ENCODE measurements at places on chromosomes 4 and X.

DNA sequence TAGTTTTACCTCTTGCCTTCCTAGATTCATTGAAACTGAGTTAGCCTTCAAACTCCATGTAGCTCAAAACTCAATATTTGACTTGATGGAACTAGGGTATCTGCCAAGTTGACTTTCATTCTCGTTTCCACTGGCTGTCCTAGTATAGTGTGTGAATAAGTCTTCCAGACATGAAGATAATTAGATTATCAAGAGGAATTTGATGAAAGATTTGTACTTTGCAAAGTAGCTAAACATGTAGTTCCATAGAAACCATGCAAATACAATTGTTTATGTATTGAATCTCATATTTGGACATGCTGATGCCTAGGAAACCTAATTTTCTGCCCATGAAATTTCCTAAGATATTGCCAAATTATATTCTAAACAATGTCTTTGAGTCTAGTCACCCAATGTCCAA is 297.5 kb downstream of the ARHGAP24 start:
- DNase-seq, result no peak

GRCh38 chr4:152090543-152090942 is 329.7 kb upstream of the GATB start:
- DNase-seq, result no peak

GRCh38 chr4:2427383-2428334 is 8.9 kb downstream of the CFAP99 start:
- no peak for DNase-seq

GRCh38 chr4:128880662-128881061 is 71.2 kb downstream of the JADE1 start:
- no peak for DNase-seq

DNA sequence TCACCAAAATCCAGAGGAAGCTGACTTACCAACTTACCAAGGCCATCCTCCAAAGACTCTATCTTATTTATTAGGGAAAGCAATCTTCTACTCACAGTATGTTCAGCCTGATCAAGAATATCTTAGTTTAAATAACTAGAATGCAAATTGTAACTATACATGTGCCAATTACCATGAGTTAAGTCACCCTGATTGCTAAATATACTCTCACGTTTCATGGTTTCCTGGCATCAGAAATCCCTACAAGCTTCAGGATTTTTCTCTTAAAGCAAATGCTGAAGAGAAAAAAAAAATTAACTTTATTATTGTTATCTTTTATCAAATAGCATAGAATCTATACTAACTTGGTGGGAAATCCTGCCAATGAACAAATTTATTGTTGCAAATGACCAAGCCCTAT is 63.0 kb upstream of the MXD4 start:
- DNase-seq, result no peak

- DNase-seq, result no peak
These were observed 292.4 kb upstream of the SPANXN4 start for GRCh38 chrX:142733327-142733726.

DNA sequence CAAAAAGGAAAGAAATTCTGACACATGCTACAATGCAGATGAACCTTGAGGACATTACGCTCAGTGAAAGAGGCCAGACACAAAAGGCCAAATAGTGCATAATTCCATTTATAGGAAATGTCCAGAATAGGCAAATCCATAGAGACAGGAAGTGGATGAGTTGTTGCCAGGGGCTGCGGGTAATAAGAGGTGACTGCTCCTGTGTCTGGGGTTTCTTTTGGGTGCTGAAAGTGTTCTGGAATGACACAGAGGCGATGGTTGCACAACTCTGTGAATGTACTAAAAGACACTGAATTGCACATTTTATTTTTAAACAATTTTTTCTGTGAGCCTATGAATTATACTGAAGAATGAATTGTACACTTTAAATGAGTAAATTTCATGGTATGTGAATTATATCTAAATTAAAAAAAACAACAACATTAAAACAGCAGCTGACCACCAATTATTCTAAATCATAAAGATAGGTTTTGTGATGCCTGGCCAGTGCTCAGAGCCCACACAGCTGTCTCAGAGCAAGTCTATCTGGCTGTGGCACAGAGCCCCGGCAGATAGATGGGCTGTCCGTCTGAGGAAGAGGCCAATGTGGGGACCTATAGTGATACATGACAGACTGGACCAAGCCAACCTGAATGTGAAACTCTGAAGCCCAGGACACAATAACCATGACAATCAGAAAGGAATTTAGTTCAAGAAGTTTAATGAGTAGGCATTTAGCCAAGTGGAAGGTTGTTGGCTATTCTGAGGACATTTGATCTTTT is 23.5 kb upstream of the IRAK1 start:
- no peak for DNase-seq

- DNase-seq, result no peak
These were observed 27.9 kb upstream of the MSMO1 start for GRCh38 chr4:165299399-165300060.

DNA sequence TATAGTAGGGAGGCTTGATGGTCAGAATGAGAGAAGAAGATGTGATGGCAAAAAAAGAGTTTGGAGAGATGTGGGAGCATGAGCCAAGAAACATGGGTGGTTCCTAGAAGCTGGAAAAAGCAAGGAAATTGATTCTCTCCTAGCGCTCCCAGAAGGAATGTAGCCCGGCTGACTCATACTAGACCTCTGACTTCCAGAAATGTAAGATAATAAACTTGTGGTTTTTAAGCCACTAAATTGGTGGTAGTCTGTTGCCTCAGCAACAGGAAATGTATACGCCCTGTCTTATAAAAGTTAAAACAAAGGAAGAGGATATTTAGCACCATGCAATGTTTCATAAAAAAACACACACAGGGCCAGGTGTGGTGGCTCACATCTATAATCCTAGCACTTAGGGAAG is 182.7 kb upstream of the PCDH7 start:
- DNase-seq, result no peak

DNA sequence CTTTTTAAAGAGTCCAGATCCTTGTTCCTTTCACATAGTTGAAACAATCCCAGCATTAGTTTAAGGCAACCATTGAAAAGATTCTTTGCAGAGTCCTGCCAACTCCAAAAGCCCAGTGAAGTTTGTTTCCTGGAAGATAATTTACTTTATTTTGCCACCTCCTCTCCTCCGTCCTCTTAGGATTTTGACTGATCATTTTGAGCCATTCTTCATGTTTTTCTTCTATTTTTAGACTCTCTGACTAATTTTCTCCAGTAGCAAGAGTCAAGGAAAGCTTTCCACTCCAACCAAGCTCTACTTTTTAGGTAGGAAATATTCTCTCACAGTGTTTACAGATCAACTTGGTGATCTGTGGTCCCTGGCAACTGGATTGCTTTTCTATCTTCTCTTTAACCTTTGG is 10.3 kb downstream of the NCBP2L start:
- DNase-seq, result no peak

- no peak for DNase-seq
These were observed 64.5 kb downstream of the GPRIN3 start for GRCh38 chr4:89242864-89243732.
